ENCODE measurements at places on chromosomes 3 and 15.

DNA sequence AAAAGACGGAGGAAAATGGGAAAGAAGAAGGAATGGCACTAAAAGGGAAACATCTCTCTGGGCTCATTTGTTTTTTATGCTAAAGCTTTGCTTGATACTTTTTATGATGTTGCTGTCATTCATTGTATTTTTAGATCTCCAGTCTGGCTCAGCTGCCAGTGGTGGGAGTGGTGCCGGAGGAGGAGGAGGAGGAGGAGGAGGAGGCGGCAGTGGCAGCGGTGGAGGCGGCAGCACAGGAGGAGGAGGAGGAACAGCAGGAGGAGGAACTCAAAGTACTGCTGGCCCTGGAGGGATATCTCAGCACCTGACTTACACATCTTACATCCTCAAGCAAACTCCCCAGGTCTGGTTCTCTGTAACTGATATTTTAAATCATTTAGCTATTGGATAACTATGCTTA lies 49.6 kb downstream of the MAP6D1 start:
- no peak for DNase-seq

DNA sequence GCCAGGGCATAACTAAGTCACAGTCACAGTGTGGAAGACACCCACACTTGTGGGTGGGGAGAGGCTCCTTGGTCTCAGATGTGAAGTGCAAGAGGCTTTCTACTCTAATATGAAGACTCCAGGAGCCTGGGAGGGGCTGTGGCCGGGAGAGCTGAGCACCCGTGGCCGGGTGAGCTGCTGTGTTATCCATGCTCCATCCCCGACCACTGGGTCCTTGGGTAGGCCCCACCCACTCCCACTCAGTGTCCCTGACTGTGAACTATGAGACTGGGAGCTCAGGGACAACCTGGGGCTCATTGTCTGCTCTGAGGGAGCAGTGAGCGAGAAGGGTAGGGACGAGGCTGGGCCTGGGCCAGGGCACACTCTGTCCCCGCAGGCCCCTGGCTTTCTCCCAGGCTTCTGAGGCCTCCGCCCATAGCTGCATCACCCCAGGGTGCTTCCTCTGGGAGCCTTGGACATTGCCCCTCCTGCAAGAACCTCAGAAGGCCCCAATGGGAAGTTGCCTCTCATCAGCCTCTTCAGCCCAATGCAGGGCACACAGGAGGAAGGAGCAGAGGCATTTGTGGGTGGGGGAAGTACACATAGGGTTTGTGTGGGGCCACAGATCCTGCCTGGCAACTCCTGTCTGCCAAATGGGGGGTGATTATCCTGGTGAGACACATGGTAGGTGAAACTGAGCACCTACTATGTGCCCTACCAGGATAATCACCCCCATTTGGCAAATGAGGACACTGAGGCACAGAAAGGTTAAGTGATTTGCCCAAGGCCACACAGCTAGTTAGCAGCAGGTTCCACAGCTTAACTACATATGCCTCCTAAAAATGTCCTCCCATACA lies 2.4 kb downstream of the ANPEP start:
- no peak for DNase-seq

- DNase-seq, result no peak
Measured at GRCh38 chr15:93789441-93789840, 441.9 kb upstream of the MCTP2 start.

DNA sequence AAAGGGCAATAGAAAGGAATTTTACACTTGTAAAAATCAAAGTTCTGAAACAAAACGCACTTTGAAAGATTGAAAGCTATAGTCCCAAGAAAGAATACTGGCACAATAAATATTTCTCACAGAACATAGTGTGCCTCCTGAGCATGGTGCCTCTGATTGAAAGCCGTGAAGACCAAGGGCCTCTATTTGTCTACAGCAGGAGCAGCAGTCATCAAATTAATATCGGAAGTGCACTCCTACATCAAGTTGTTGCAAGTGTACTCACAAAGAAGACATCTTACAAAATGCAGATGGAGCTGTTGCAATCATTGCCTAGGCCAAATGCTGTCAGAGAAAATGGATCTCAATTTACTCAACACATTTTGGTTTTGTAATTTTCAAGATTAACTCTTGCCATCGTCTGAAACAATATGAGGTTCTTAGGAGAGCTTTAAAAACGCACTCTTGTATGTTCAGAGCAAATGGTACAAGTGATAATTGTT lies 9.2 kb upstream of the WDR49 start:
- DNase-seq, result no peak

DNA sequence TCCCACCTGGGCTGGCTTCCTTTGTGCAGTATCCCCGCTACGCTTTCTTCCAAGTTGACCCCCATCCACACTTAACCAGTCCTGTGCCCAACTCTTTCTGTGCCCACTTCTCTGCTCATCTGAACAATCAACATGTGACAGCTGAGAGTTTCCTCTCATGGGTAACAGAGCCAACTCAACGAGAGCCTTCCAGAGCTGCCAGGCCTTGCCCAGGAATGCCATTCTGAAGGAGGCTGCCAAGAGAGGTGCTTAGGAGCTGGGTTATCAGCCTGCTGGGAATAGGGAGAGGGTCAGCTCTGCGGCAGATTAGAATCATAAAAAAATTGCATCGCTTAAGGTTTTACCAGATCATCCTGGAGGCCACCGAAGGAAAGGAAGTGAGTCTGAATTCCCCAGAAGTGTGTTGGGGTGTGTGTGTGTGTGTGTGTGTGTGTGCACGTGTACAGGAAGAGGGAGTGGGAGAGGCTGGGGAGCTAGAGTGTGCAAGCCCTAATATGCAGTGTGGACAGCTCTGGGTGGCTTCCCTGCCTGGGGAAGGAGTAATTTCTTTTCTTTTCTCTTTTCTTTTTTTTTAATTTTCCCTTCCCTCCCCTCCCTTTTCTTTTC lies 66.7 kb downstream of the ITGA11 start:
- DNase-seq, result no peak

GRCh38 chr3:10413041-10413440 lies 92.1 kb upstream of the SEC13 start:
- DNase-seq, result no peak

- no peak for DNase-seq
Measured at GRCh38 chr3:77256584-77257503, 216.9 kb downstream of the ROBO2 start.

- DNase-seq, result no peak
Measured at GRCh38 chr3:72907131-72907711, 19.4 kb downstream of the GXYLT2 start.

- DNase-seq, result no peak
Measured at GRCh38 chr3:184389384-184389783, 9.5 kb downstream of the CHRD start.

DNA sequence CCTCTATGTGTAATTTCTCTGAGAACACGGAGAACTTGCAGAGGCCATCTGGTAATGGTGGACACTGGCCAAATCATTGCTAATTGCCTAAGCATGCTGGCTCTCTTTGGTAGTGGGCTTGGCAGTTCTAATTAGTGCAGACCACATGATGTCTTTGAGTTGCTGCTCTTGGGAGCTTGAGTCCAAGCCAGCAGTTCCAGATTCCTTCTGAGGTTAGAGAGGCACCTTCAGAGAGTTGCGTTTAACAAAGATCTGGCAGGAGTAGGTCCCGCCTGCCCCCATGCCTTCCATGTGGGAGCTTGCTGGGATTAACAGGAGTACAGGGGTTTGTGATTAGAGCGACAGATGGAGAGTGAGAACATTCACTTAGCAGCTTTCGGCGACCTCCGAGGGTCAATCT lies 449.0 kb upstream of the LMCD1 start:
- DNase-seq, result no peak

DNA sequence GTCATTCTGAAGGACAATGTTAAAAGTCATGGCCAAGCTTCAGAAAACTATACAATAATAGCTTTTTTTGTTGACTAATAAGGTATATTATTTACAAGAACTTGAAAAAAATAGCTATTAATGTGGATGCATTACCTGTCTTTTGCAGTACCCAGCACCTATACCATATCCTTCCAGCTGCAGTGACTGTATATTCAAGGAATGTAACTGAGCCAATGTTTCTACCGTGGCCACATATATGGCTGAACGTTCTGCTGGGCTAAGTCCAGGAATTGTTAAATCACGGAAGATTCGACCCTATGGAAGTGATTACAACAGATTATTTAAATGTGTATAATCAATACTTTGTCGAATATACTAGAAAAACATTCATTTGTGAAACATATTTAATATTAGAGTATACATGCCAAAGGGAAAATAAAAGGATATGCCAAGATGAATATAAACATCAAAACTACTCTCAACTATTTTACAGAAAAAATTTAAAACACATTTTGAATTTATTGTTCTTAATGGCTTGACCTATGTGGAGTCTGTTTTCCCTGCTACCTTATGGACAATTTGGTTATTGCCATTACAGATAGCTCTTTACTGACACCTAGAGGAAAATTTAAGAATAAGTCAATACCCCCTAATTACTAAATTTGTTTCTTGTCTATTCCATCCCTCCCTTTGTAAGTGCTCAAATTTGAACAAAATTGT lies 17.6 kb downstream of the ACAD11 start:
- no peak for DNase-seq

All from stimulated activated CD4-positive, alpha-beta T cell treated with anti-CD3 and anti-CD28 coated beads, Interleukin-12 subunit alpha, Interleukin-12 subunit beta, amount 100 ng/mL, for 24 hours (primary cell).